ENCODE measurements at places on chromosomes 13 and 19.

DNA sequence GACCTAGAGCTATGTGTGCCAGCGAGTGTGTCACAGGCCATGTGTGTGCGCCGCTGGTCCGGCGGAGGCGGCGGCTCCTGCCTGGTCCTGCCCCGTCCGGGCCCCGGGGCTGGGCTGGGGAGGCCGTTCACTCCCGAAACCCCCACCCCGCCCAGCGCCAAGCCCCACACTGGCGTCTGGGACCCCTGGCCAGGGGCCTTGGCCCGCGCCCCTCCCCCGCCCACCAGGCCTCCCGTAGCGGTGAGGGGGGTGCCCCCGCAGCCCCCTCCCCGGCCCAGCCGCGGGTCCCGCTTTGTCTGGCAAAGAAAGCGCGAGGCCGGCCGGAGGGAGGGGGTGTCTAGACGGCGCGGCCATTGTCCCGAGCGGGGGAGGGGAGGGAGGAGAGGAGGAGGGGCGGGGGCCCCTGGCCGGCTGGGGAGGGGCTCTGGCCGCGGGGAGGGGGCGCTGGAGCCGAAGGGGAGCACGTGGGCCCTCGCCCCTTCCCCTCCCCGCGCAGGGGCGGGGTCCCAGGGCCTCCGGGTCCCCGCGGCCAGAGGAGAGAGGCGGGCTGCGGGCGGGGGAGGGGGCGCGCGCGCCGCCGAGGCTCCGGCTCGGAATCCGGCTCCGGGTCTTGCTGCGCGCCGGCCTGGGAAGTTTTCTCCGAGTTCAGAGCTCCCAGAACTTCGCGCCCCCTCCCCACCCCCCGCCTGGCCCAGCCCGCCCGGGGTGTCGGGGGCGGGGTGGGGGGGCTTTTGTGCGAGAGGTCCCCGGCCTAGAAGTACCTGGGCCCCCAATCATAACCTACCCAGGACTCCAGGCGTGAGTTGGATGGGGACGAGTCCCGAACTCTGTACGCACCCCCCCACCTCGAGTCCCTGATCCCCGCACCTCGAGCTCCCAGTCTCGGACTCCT, 888 bp downstream of the NOTCH3 start:
- no peak for DNase-seq

DNA sequence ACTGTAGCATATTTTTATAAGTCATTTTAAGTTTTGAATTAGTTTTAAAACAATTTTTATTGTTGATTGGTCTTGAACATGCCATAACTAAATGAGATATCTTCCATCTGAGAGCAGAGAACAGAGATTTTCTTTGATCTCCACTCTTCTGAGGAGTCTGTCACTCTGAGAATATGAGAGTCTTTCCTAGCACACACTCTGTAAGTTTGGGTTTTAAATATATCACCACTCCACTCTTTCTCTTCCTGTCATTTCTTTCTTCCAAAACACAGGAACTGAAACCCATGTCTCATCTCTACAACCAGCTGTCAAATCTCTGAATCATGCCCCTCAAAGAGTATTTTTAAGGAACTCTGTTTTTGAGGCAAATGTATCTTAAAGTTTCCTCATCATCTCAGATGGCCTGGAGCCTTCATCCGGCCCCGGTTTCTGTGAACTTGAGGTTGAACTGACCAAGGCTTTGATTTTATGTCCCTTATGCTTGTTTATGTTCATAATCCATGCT, 698.2 kb upstream of the SGCG start:
- DNase-seq, result no peak

DNA sequence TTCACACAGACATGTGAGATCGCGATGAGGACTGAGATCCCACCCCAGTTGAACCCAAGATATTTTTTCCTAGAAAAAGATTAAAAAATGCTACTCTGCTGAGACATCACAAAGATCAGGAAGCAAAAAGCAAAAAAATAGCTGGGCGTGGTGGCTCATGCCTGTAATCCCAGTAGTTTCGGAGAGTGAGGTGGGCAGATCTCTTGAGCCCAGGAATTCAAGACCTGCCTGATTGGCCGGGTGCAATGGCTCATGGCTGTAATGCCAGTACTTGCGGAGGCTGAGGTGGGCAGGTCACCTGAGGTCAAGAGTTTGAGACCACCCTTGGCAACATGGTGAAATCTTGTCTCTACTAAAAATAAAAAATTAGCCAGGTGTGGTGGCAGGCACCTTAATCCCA, 1.1 kb downstream of the FUT3 start:
- DNase-seq, result no peak

DNA sequence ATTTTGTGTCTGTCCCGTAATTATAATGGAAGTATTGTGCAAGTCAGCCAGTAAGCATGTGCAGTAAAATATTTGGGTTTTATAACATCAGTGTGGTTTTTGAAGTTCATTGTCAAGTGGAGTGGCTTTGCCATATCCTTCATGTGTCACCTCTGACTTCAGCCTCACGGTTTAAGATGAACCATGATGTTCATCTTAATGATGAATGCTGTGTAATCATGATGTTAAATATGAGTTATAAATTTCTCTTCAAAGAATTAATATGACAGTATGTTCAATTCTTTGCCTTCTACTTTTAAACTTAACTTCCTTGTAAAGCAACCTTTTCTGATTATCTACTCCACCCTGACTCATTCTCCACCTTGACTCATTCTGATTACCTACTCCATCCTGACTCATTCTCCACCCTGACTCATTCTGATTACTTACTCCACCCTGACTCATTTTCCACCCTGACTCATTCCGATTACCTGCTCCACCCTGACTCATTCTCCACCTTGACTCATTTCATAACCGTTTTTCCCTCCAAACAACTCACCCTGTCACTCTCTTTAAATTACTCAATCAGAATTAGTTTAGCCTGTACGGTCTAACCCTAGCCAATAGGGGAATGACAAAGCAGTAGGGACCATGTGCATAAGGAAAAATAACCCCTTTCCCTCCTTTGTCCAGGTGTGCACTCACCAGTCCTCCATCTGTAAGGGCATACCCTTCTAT, 50.3 kb upstream of the ANKRD10 start:
- peak; percentile 43 for DNase-seq

DNA sequence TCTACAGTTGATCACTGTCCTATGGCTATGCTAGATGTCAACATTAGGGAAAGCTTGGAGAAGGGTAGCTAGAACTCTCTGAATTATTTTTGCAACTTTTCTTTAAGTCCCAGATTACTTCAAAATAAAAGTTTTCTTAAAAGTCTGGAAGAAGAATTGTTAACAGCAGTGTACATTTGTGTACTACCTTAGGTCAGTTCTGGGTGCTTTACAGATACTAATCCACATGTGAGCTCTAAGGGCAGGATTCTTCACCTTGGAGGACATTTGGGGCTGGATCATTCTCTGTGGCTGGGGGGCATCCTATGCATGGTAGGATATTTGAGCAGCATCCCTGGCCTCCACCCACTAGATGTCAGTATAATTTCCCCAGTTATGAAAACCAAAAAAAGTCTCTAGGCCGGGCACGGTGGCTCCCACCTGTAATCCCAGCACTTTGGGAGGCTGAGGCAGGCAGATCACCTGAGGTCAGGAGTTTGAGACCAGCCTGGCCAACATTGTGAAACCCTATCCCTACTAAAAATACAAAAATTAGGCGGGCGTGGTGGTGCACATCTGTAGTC, 2.8 kb downstream of the BRME1 start:
- DNase-seq, result peak; percentile 29

- peak; percentile 62 for DNase-seq
Measured at GRCh38 chr13:31556376-31556775, 182.9 kb upstream of the RXFP2 start.

DNA sequence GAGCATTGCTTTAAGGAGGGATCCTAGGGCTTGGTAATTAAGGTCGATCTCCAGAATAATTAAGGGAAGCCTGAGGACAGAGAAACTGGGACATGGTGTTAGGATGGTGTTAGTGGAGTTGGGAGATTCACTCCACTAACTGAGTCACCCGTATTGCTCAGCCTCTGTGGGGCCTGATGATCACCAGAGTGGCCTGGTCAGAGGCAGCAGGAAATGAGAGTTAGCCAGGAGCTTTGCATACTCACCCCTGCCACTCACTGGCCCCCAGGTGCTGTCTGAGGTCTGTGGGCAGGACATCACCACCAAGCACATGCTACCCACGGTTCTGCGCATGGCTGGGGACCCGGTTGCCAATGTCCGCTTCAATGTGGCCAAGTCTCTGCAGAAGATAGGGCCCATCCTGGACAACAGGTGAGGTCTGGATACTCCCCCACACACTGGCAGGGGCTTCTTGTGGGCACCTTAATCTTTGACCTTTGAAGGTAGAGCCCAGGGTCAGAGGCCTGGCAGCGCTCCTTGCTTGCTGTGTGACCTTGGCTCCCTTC, 32.1 kb downstream of the PPP2R1A start:
- no peak for DNase-seq

DNA sequence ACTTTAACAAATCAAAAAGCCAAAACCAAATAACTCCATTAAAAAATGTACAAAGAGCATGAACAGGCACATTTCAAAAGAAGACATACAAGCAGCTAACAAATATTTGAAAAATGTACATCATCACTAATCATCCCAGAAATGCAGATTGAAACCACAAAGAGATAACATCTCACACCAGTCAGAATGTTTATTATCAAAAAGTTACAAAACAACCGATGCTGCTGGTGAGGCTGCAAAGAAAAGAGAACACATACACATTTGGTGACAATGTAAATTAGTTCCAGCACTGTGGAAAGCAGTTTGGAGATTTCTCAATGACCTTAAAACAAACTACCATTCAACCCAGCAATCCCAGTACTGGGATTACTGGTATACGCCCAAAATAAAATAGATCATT, 756.0 kb upstream of the PCDH20 start:
- DNase-seq, result peak; percentile 33

- no peak for DNase-seq
Measured at GRCh38 chr13:25587326-25587980, 215.7 kb downstream of the ATP8A2 start.

GRCh38 chr19:2607712-2608601, 94.5 kb downstream of the GNG7 start:
- DNase-seq, result no peak

GRCh38 chr13:62302341-62302740, 886.7 kb upstream of the PCDH20 start:
- peak; percentile 8 for DNase-seq

DNA sequence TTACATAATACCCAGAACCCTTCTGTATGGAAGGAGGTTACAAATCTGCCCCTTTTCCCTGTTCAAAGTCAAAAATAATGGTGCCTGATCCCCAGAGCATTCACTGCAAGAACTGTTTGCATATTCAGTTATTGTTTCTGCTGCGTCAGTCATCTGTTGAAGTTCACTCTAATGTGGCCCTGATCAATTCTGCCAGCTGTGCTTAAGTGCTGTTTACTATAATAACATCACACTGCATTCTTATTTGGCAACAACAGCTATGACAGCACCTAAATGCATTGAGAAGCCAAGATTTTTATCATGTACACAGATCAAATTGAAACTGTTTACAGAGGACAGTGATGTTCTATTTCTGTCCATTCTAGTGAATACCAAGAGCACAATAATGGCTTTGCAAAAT, 115.9 kb downstream of the DACH1 start:
- DNase-seq, result no peak

DNA sequence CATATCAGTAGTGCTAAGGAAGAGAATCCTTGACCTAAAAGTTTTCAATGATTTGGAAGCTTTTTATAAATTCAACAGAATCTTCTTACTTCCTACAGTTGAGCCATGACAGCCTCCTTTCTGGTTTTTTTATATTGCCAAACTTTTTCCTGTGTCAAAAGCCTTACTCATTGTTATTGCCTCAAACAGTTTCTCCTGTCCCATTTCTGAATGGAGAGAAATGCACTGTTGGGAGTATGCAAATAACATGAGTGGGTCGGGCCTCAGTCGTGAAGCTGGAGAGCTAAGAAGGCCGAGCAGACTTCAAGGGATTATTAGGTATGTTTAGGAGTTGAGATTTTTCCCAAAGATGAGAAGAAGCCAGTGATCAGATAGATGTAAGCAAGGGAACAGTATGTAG, 766.4 kb upstream of the KLHL1 start:
- no peak for DNase-seq

DNA sequence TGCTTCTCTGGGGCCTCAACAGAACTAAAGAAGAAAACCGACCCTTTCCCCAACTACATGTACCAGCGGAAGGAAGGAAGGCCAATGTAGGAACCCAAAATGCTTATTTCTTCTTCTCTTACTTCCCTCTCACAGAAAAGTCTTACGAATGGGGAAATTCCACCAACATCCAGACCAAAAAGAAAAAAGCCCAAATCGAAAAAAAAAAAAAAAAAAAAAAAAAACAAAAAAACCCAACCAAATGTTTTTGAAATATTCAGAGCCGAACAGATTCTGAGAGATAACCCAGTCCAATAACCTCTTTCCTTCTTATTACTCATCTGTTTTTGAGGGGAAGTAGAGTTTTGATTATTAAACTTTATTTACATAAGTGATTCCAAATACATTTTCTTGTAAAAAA, 3.9 kb downstream of the PPM1N start:
- no peak for DNase-seq

DNA sequence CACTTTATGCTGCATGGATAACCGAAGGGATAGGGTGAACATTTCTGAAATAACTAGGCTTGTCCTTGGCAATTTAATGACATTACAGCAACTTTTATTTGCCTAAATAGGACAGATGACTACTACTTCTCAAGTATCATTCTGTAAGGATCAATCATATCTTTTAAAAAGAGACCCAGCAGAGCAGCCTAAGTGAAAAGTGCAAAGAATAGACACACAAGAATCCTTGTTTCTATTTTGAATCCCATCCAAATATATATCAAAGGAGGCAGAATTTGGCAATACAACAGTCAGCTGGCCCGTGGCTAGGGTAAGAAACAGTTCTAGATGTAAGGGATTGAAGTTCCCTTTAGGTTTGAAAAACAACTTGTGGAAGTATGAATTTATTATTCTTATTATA, 6.9 kb downstream of the THSD1 start:
- DNase-seq, result no peak

GRCh38 chr13:67071918-67072598, 158.1 kb downstream of the PCDH9 start:
- no peak for DNase-seq

DNA sequence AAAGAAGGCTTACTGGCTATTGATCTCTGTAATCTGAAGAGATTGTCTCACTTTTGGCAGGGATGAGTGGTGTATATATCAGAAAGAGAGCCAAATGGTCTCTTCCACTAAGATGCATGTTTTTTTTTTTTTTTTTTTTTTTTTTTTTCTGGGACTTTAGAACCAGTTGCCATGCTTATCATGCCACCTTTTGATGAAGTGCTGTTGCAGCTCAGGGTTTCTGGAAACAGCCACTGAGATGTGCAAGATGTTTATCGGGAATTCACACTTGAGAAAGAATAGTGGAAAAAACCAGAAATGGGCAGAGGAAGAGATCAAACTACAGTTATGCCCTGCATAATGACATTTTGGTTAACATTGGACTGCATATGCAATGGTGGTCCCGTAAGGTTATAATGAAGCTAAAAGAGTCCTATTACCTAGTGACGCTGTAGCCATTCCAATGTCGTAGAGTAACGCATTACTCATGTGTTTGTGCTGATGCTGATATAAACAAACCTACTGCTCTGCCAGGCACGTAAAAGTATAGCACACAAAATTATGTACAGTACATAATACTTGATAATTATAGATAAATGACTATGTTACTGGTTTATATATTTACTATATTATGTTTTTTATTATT, 121.0 kb downstream of the KLF5 start:
- peak; percentile 48 for DNase-seq

GRCh38 chr13:67402546-67402945, 172.4 kb upstream of the PCDH9 start:
- DNase-seq, result no peak

All from choroid plexus epithelial cell (primary cell).